ENCODE measurements at places on chromosomes 1 and 21. TPM values are rescaled to one million over a fixed set of nuclear protein-coding genes. Genes with fewer than 3 reads are reported as not detected.

DNA sequence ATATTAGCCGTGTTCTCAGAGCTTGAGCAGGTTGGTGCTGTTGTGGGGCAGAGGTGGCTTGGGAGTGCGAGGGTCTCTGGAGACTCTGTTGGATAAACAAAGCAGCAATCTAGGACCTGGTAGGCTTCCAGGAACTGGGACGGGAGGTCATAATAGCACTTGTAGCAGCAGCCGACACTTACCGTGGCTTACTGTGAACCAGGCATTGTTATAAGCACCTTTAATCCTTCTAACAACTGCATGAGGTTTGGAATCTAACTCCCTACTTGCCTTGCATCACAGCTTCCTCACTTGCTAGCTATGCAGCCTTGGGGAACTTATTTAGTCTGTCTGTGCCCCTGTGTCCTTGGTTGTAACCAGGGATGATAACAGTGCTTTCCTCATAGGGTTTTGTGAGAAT lies 94.9 kb downstream of the NAV1 start:
- H3K4me1 ChIP-seq = no peaks in the 10 kb centered on the region
- H3K27me3 ChIP-seq = peaks cover 2% of the 10 kb centered on the region
- H3K36me3 ChIP-seq = no peaks in the 10 kb centered on the region
- no peak for DNase-seq

The KLHDC7A gene
- 0.14 TPM for total RNA-seq

The MPL gene
- total RNA-seq = 0.05 TPM

DNA sequence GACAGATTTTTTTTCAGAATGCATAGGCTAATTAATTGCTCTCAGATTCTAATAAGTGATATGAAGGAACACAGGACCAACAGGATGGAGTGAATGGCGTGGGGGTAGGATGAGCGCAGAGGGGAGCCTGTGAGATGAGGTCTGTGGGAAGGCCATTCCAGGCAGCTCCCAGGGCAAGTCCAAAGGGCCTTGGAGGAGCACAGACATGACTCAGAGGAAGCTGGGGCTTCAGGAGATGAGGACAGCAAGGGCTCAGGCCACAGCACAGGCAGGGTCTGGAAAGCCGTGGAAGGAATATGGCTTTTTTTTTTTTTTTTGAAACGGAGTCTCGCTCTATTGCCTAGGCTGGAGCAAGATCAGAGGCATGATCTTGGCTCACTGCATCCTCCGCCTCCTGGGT lies 35.1 kb downstream of the FMN2 start:
- no peak overlapping the region for H3K27ac ChIP-seq
- H3K4me3 ChIP-seq = no peak overlapping the region

The INKA2 gene
- total RNA-seq = 1.4 TPM

DNA sequence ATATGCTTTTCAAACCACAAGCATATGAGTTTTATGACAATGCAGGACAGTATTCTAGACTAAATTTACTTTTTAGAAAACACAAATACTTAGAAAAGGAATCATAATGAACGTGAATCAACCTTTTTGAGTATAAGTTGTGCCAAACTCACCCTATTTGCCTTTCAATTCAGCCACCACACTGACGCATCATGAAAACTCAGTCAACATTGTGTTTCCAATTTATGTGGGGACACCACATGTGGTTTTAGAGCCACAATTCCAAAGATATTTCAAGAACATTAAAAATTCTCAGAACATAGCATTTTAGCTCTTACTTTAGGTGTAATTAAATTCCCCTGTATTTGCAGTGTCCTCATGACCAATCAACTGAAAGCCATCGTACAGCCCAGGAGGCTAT lies 118.8 kb downstream of the PTBP2 start:
- DNase-seq = no peak
- H3K4me1 ChIP-seq = no peaks in the 10 kb centered on the region
- no peaks in the 10 kb centered on the region for H3K36me3 ChIP-seq
- no peaks in the 10 kb centered on the region for H3K27me3 ChIP-seq
- no peak overlapping the region for H3K4me3 ChIP-seq
- H3K27ac ChIP-seq = no peak overlapping the region

DNA sequence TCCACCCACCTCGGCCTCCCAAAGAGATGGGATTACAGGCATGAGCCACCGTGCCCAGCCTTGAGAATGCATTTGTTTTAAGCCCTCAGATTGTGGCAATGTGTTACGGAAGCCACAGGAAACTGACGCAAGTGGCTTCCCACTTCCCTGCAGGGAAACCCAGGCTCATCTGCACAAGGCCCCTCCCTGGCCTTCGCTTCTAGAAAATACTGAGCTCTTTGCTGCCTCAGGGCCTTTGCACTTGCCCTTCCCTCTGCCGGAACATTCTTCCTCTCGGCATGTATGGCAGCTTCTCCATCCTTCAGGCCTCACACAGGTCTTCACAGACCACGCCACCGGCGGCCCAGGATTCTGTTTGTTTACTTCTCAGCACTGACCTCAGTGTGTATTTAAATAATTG lies 137.0 kb upstream of the TMEM51 start:
- H3K27ac ChIP-seq = no peak overlapping the region
- no peak for DNase-seq
- no peaks in the 10 kb centered on the region for H3K36me3 ChIP-seq

The RIMS3 gene
- 3.8 TPM for total RNA-seq

GRCh38 chr21:28632755-28633408 lies 359.8 kb downstream of the LTN1 start:
- peak overlapping the region; percentile 46 for H3K27ac ChIP-seq
- H3K27me3 ChIP-seq = no peaks in the 10 kb centered on the region
- no peak overlapping the region for H3K4me3 ChIP-seq
- no peaks in the 10 kb centered on the region for H3K4me1 ChIP-seq
- no peaks in the 10 kb centered on the region for H3K36me3 ChIP-seq
- DNase-seq = no peak

The LINGO4 gene
- total RNA-seq = 0.52 TPM

GRCh38 chr1:209686322-209686721 lies 11.1 kb downstream of the G0S2 start:
- no peaks in the 10 kb centered on the region for H3K36me3 ChIP-seq
- H3K4me3 ChIP-seq = no peak overlapping the region
- DNase-seq = no peak
- H3K4me1 ChIP-seq = peaks cover 5% of the 10 kb centered on the region

The OR14K1 gene
- total RNA-seq = not detected

The TNFRSF18 gene
- total RNA-seq = 4.2 TPM

- no peaks in the 10 kb centered on the region for H3K4me1 ChIP-seq
- H3K27ac ChIP-seq = no peak overlapping the region
- no peaks in the 10 kb centered on the region for H3K36me3 ChIP-seq
- no peak for DNase-seq
- H3K27me3 ChIP-seq = no peaks in the 10 kb centered on the region
Observed at GRCh38 chr1:56866656-56867055, 12.1 kb downstream of the C8A start.

The APCS gene
- total RNA-seq = 0.05 TPM

The CD5L gene
- total RNA-seq = 1.2 TPM

DNA sequence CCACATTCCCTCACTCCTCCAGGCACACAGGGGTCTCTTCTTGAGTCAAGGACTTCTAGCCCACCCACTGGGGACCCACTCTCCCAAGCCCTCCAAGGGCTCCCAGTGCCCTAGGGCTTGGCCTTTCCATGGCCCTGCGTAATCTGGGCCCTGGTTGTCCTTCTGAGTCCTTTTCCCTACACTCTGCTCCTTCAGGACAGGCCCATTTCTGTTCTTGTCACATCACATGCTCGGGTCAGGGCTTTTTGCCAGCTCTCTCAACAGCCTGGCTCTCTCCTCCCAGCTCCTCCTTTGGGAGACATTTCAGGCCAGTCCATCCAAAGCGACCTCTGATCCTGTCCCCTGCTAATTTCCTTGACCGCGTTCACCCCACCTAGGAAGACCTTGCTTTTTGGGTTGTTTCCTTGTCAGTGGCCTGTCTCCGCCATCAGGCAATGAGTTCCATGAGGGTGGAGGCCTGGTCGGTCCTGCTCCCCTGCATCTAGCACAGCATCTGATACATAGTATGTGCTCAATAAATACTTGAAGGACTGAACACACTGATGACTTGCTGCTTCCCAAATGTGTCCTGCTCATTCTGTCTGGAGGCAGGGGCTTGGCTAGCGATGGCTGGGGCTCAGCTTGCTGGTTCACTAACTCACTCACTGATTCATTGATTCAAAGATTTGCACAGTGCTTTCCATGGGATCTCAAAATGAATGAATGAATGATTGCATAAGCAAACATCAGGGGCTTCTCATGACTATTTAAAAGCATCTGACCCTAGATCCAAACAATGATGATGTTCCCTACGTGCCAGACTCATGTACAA lies 44.8 kb downstream of the DHRS3 start:
- H3K4me3 ChIP-seq = no peak overlapping the region
- H3K36me3 ChIP-seq = peaks cover 6% of the 10 kb centered on the region
- H3K27ac ChIP-seq = no peak overlapping the region
- H3K4me1 ChIP-seq = no peaks in the 10 kb centered on the region
- no peaks in the 10 kb centered on the region for H3K27me3 ChIP-seq

DNA sequence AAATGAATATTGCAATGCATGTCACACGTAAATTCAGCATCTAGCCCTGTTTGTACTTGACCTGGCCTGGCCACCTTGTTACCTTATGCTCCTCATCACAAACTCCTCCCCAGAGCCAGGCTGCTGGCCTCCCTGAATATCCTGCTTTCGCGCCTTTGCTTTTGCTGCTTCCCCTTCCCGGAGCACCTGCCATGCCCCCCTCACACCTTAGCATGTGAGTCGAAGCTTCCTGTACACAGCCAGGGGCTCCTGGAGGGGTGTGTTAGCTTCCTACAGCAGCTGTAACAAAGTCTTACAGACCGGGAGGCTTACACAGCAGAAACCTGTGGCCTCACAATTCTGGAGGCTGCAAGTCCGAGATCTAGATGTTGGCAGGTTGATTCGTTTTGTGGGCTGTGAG lies 60.1 kb downstream of the TLR5 start:
- H3K27ac ChIP-seq = peak overlapping the region; percentile 58
- no peaks in the 10 kb centered on the region for H3K36me3 ChIP-seq
- peak; percentile 46 for DNase-seq
- no peak overlapping the region for H3K4me3 ChIP-seq
- peaks cover 32% of the 10 kb centered on the region for H3K4me1 ChIP-seq

DNA sequence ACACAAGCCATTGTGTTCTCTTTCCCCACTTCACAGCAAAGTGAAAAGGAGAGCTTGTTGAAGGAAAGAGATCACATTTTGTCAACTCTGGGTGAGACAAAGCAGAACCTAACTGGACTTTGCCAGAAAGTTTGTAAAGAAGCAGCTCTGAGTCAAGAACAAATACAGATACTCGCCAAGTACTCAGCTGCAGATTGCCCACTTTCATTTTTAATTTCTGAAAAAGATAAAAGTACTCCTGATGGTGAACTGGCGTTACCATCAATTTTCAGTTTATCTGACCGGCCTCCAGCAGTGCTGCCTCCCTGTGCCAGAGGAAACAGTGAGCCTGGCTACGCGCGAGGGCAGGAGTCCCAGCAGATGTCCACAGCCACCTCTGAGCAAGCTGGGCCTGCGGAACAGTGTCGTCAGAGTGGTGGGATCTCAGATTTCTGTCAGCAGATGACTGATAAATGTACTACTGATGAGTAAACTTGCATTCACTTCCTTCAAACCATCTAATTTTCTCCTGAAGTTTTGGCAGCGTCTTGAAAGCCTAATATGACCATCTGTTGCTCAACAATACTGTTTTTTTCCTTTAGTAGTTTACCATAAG lies 43.7 kb downstream of the BACH1 start:
- peaks cover 6% of the 10 kb centered on the region for H3K36me3 ChIP-seq
- peak overlapping the region; percentile 34 for H3K27ac ChIP-seq
- peaks cover 5% of the 10 kb centered on the region for H3K4me1 ChIP-seq
- H3K4me3 ChIP-seq = no peak overlapping the region
- no peaks in the 10 kb centered on the region for H3K27me3 ChIP-seq
- no peak for DNase-seq

DNA sequence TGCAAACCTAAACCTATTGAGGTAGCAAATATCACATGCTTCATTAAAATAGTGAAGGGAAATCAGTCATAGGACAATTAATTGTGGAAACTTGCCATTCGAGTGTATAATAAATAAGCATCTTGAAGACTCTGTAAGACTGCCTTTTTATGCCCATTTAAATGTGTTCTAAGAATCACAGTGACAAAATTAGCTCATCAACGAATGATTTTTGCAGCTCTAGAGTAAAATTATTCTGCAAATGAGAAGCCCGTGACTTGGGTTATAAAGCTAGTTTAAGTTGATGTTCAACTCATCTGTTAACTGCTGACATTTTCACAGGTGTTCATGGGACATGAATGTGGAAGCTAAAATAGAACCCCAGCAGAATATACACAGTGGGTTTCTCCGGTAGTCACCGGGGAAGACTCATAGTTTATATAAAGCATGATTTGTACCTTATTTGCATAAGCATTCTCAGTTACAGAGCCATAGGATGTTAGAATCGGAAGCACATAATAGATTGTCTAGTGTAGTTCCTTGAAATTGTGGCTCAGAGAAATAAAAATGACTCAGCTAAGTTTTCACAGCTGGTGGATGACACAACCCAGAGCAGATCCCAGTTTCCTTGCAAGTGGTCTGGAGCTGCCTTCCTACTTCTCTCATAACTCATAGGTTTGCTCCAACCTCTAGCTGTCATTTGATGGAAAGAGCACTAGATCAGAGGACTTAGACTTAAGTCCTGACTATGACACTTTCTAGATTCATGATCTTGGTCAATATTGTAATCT lies 107.3 kb downstream of the UCHL5 start:
- DNase-seq = no peak
- no peaks in the 10 kb centered on the region for H3K27me3 ChIP-seq
- no peaks in the 10 kb centered on the region for H3K36me3 ChIP-seq

- H3K4me1 ChIP-seq = no peaks in the 10 kb centered on the region
- H3K36me3 ChIP-seq = peaks cover 10% of the 10 kb centered on the region
- no peaks in the 10 kb centered on the region for H3K27me3 ChIP-seq
- H3K27ac ChIP-seq = no peak overlapping the region
Observed at GRCh38 chr1:119159111-119159510, 18.7 kb upstream of the WARS2 start.

GRCh38 chr1:236795757-236796667 lies 920 bp downstream of the MTR start:
- peak; percentile 41 for DNase-seq
- H3K4me3 ChIP-seq = peak overlapping the region; percentile 71
- no peaks in the 10 kb centered on the region for H3K27me3 ChIP-seq
- peaks cover 11% of the 10 kb centered on the region for H3K4me1 ChIP-seq
- H3K27ac ChIP-seq = peak overlapping the region; percentile 91

DNA sequence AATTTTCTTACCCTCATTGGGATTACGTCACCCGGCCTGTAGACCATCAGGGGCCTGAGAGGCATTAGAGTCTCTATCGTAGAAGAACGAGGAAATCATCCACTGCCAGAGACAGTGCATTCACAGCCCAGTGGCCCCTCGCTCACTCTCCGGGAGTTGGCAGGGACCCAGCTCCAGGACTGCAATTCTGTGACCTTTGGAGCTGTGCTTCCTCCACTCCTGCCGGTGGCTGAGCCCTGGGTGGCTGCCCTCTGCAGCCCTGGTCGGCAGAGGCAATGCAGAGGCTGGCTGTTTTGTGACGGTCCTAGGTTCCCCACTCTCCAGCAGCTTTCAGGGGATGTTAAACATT lies 12.7 kb downstream of the SLC37A1 start:
- no peak overlapping the region for H3K4me3 ChIP-seq
- H3K27ac ChIP-seq = no peak overlapping the region
- DNase-seq = no peak
- peaks cover 34% of the 10 kb centered on the region for H3K36me3 ChIP-seq
- H3K27me3 ChIP-seq = no peaks in the 10 kb centered on the region

GRCh38 chr1:53588053-53588779 lies 129.0 kb downstream of the DMRTB1 start:
- no peaks in the 10 kb centered on the region for H3K27me3 ChIP-seq
- DNase-seq = no peak
- H3K4me1 ChIP-seq = peaks cover 26% of the 10 kb centered on the region
- no peak overlapping the region for H3K4me3 ChIP-seq

- no peak for DNase-seq
- H3K27ac ChIP-seq = no peak overlapping the region
- H3K4me3 ChIP-seq = no peak overlapping the region
- H3K36me3 ChIP-seq = no peaks in the 10 kb centered on the region
Observed at GRCh38 chr1:187384504-187384903, 555.8 kb downstream of the PLA2G4A start.

The SPTA1 gene
- total RNA-seq = 4.6 TPM
